ENCODE measurements at places on chromosomes 6 and 20. TPM values are rescaled to one million over a fixed set of nuclear protein-coding genes. Genes with fewer than 3 reads are reported as not detected.
A peak's percentile ranks its signal among the peaks of the same experiment; 100 is the strongest.

The GGTLC1 gene
- total RNA-seq = 28.5 TPM

DNA sequence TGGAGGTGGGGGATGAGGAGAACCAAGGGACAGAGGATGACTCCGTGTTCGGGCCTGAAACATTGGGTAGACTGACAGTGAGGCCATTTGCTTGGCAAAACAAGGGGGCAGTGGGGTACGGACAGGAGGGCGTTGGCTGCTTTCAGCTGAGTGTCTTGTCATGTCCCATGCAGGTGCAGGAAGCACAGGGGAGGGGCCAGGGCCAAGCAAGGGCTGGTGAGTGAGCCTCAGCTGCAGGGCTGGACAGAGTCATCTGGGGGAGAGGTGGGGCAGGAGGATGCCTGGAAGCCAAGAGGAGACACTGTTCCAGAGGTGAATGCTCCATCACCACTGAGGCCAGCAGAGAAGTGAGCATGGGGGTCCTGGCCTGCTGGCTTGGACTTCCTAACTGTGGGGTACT lies 78.4 kb downstream of the ERMARD start:
- peaks cover 4% of the 10 kb centered on the region for H3K4me1 ChIP-seq
- H3K27ac ChIP-seq = no peak overlapping the region
- DNase-seq = no peak
- H3K27me3 ChIP-seq = no peaks in the 10 kb centered on the region
- no peak overlapping the region for H3K4me3 ChIP-seq

DNA sequence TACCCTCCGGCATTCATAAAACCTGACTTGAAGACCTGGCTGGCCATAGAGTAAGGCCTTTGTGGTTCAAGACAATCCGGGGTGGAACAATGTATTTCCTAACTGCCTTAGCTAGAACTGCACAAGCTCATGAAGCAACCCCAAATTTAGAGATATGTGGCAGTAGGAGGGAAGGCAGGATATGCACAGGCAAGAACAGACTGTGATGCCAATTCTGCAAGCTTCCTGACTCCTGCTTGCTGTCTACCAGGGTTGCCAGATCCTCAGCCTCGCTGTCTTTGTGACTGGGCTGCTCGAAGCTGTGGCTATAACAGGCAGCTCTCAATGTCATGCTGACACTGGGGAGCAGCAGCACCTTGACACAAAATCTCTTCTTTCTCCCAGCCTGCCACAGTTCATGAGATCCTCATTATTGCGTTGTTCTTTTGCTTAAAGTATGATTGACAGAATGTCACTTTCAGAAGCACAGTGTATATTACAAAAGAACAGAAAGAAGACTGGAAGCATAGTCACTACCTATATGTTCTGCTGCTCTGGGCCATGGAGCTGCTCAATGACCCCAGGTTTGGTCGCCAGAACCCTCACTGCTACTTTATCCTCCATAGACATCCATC lies 18.3 kb upstream of the SHLD1 start:
- no peaks in the 10 kb centered on the region for H3K4me1 ChIP-seq
- no peaks in the 10 kb centered on the region for H3K27me3 ChIP-seq
- DNase-seq = no peak
- H3K36me3 ChIP-seq = no peaks in the 10 kb centered on the region
- no peak overlapping the region for H3K27ac ChIP-seq
- no peak overlapping the region for H3K4me3 ChIP-seq

The BPIFA1 gene
- 59.6 TPM for total RNA-seq

DNA sequence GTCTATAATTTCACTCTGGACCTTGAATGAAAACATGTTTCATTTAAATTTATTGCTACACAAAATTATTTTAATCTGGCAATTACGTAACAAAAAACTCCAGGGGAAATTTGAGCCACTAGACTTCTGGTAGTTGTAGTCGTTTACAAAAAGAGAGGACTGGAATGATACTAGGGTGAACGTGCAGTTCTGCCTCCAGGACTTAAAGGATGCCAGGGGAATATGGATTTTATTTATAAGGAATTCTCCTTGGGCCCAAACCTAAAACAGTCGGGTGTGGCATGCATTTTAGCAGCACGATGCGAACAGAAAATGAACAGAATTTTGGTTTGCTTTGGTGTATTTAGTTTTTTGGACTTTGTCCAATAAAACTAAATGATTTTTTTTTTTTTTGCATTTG lies 76.9 kb downstream of the PRL start:
- H3K27me3 ChIP-seq = no peaks in the 10 kb centered on the region
- no peak for DNase-seq
- H3K4me3 ChIP-seq = no peak overlapping the region
- no peaks in the 10 kb centered on the region for H3K36me3 ChIP-seq
- H3K4me1 ChIP-seq = no peaks in the 10 kb centered on the region
- H3K27ac ChIP-seq = no peak overlapping the region

The LY6G6F gene
- 0.21 TPM for total RNA-seq

The LTB gene
- 9.9 TPM for total RNA-seq

- no peaks in the 10 kb centered on the region for H3K27me3 ChIP-seq
- H3K4me1 ChIP-seq = no peaks in the 10 kb centered on the region
- H3K36me3 ChIP-seq = no peaks in the 10 kb centered on the region
- no peak overlapping the region for H3K4me3 ChIP-seq
- H3K27ac ChIP-seq = no peak overlapping the region
These were observed 436.7 kb downstream of the MEI4 start for GRCh38 chr6:78089531-78089930.

- H3K27ac ChIP-seq = no peak overlapping the region
- no peaks in the 10 kb centered on the region for H3K36me3 ChIP-seq
- no peak for DNase-seq
- no peaks in the 10 kb centered on the region for H3K27me3 ChIP-seq
- H3K4me3 ChIP-seq = no peak overlapping the region
- H3K4me1 ChIP-seq = no peaks in the 10 kb centered on the region
These were observed 51.1 kb upstream of the SLC24A3 start for GRCh38 chr20:19161336-19161735.

- peak; percentile 32 for DNase-seq
- H3K27me3 ChIP-seq = peaks cover 44% of the 10 kb centered on the region
- H3K4me1 ChIP-seq = no peaks in the 10 kb centered on the region
- H3K36me3 ChIP-seq = no peaks in the 10 kb centered on the region
- H3K27ac ChIP-seq = no peak overlapping the region
These were observed 1.3 kb upstream of the SLC35D3 start for GRCh38 chr6:136920671-136921380.

DNA sequence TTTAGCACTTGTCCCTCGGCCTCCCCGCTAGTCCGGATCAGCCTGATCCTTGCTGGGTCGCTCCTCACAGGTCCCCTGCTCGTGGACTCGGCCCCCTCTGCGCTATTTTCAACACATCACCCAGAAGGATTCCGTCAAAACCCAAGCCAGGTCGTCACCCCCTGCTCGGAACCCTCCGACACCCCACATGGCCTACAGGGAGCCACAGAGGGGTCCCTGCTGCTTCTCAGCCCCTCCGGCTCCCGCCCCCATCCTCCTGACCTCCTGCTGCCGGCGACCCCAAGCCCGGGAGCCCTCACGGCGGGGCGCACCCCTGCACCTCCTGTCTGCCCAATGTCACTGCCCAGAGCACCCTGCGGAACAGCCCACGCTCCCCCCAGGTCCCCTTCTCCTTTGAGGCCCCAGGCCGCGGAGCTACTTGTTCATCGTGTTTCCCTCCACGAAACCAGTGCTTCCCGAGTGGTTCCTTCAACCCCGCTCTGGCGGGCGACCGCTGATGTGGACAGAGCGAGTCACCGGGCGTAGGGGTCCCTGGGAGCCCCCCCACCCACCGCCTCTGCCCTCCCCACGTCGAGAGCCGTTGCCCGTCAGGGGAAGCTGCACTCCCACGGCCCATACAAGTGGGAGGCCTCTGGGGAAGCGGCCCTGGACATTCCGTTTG lies 638 bp upstream of the MYL9 start:
- DNase-seq = no peak
- peak overlapping the region; percentile 10 for H3K4me3 ChIP-seq
- H3K27ac ChIP-seq = peak overlapping the region; percentile 27
- no peaks in the 10 kb centered on the region for H3K36me3 ChIP-seq
- H3K4me1 ChIP-seq = peaks cover 29% of the 10 kb centered on the region

The COL20A1 gene
- not detected for total RNA-seq

GRCh38 chr6:150613269-150613668 lies 13.6 kb downstream of the PLEKHG1 start:
- no peaks in the 10 kb centered on the region for H3K27me3 ChIP-seq
- no peak overlapping the region for H3K4me3 ChIP-seq
- H3K36me3 ChIP-seq = no peaks in the 10 kb centered on the region
- H3K4me1 ChIP-seq = peaks cover 8% of the 10 kb centered on the region
- H3K27ac ChIP-seq = peak overlapping the region; percentile 50
- no peak for DNase-seq

DNA sequence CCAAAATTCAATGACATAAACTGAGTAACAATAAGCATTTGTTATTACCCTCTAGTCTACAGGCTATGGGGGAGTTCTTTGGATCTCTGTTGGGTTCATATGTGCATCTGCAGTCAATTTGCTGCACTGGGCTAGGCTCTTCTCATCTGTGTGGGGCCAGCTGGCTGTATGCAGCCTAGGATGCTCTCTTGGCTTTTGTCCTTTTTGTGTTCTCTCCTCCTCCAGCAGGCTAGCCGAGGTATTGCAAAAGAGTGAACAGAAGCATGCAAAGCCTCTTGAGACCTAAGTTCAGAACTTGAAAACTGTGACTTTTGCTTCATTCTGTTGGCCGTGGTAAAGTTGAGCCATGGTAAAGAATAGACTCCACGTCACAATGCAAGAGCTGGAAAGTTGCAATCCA lies 62.8 kb upstream of the FOXO3 start:
- no peak overlapping the region for H3K4me3 ChIP-seq
- H3K27me3 ChIP-seq = no peaks in the 10 kb centered on the region
- no peaks in the 10 kb centered on the region for H3K4me1 ChIP-seq
- no peaks in the 10 kb centered on the region for H3K36me3 ChIP-seq

DNA sequence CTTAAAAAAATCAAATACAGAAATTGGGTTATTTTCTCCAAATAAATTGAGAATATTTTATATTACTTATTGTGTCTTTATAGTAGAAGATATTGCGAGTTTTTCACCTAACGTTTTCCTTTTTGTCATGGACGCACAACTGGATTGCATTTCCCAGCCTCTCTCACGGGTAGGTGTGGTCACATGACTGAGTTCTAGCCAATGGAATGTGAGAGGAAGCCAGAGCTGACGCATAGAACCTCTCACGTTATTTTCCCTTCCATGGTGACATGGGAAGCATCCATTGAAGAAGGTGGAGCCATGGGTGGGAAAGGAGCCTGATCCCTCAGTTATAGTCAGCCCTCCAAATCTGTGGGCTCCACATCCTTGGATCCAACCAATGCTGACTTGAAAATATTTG lies 155.9 kb upstream of the UST start:
- H3K27ac ChIP-seq = no peak overlapping the region
- no peaks in the 10 kb centered on the region for H3K36me3 ChIP-seq
- no peak for DNase-seq
- H3K27me3 ChIP-seq = no peaks in the 10 kb centered on the region
- H3K4me3 ChIP-seq = no peak overlapping the region

GRCh38 chr20:57190536-57191264 lies 75.7 kb downstream of the BMP7 start:
- no peak overlapping the region for H3K27ac ChIP-seq
- DNase-seq = no peak
- H3K4me3 ChIP-seq = no peak overlapping the region
- no peaks in the 10 kb centered on the region for H3K27me3 ChIP-seq

DNA sequence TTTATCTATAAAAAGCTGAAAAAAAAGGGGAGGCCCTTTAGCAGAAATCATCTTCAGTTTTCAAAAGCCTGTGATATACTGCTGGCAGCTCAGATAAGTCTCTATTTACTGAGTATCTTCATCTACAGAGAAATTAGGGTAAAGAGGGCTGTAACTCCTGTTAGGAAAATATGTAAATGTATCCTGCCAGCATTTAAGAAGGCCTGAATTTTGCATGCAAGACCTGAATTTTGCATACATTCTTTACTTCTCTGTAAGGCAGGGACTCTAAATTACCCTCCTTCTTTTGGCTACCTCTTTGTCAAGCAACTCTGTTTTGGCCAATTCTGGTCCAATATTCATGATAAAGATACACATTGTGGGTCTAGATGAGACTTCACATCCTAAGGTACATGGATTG lies 150.6 kb upstream of the SPACA1 start:
- H3K27me3 ChIP-seq = no peaks in the 10 kb centered on the region
- DNase-seq = no peak
- H3K36me3 ChIP-seq = no peaks in the 10 kb centered on the region
- no peak overlapping the region for H3K27ac ChIP-seq

DNA sequence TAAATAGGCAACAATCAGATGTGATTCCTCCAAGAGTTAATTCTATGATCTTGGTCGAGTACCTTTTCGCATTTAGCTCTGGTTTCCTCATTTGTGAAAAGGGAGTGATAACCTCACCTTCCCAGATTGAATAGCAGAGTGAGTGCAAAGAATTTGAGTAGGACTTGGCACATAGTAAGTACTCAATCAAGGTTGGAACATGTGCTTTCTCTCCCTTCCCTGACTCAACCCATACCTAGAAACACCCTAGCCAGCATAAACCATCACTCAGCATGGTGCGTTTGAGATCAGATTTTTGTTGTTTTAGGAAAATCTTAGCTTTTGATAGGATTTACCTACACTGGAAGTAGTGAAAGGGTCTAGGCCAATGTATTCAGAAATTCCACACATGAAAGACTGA lies 333.4 kb upstream of the NT5E start:
- no peak overlapping the region for H3K4me3 ChIP-seq
- no peaks in the 10 kb centered on the region for H3K4me1 ChIP-seq
- H3K27ac ChIP-seq = no peak overlapping the region
- DNase-seq = no peak
- no peaks in the 10 kb centered on the region for H3K36me3 ChIP-seq

The SIRPB1 gene
- 45.6 TPM for total RNA-seq

DNA sequence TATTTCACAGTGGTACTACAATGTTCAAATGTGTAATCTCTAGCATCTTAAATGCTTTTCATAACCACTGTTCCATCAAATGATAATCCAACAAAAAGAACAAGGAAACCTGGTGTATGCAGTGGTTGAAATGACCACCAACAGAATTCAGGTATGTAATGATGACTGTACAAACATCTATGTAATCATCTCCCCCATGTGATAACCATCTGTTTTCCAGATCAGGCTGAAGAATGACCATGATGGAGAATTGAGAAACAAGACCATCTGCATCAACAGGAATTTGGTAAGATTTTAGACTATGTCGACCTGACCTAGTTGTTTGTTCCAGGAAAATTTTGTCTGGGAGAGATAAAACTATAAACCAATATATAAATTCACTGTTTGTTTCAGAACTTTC lies 81.3 kb upstream of the ASCC3 start:
- no peaks in the 10 kb centered on the region for H3K4me1 ChIP-seq
- no peaks in the 10 kb centered on the region for H3K36me3 ChIP-seq
- H3K27me3 ChIP-seq = no peaks in the 10 kb centered on the region

The MAS1 gene
- 0.14 TPM for total RNA-seq

GRCh38 chr6:124854338-124854922 lies 107.8 kb upstream of the RNF217 start:
- peak; percentile 31 for DNase-seq
- H3K27ac ChIP-seq = no peak overlapping the region
- no peaks in the 10 kb centered on the region for H3K4me1 ChIP-seq
- H3K4me3 ChIP-seq = no peak overlapping the region

- peak overlapping the region; percentile 94 for H3K4me3 ChIP-seq
- no peaks in the 10 kb centered on the region for H3K27me3 ChIP-seq
- no peaks in the 10 kb centered on the region for H3K36me3 ChIP-seq
- no peak overlapping the region for H3K27ac ChIP-seq
These were observed 81.9 kb upstream of the CCDC28A start for GRCh38 chr6:138691595-138692057.
